ENCODE measurements at places on chromosomes 16 and 17.

DNA sequence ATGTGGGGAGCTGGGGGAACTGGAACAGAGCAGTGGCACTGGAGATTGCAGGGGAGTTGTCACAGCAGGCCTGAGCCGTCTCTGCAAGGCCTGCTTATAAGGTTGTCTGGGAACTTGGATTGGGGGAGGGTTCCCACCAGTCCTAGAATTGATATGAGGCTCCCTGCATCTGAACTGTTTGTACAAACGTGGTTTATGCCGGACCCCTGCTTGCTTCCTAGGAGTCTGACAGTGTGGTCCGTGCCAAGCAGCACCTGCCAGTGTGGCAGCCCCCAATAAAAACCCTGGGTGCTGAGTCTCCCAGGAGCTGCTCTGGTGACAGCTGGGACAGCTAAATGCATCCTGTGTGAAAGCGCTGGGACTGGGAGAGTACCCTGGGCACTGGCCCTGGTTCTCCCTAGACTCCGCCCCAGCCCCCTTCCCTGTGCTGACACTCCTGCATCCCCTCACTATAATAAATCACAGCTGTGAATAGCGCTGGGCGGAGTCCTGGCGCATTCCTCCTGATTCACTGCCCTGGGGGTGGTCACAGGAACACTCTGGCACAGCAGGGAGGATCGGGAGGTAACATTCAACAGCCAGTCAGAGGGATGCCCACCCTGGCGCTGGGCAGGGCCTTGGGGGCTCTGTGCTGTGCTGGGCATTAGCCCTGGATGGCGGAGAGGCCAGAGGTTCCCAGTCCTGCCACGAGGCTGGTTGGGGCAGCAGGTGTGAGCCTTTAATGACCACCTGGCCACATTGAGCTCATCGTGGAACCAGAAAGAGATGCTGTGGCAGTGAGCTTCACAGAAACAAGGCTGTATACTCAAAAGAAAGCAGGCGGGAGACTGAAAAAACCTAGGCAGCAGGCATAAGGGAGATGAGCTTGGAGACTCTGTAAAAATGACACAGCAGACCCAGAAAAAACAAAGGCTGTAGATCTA lies 45.6 kb downstream of the RMI2 start:
- no peak for DNase-seq

DNA sequence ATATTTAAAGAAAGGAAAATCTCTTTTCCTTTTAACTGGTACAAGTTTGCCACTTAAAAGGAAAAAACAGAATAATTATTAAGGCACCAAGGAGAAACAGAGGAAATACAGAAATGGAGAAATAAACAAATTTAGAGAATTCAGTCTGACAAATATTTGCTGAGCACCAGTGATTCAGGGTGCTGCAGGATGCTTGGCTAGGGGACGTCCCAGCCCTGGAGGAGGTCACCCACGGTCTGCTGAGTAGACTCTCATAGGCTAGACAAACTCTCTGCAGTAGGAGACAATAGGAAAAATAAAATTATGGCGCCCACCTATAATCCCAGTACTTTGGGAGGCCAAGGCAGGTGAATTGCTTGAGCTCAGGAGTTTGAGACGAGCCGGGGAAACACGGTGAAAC lies 15.9 kb downstream of the C1QTNF1 start:
- no peak for DNase-seq

GRCh38 chr17:73984941-73985340 lies 218.5 kb upstream of the RPL38 start:
- DNase-seq, result no peak

- no peak for DNase-seq
These were observed 42.8 kb upstream of the ZC3H18 start for GRCh38 chr16:88527186-88527936.

GRCh38 chr17:9238340-9239245 lies 217.3 kb downstream of the NTN1 start:
- no peak for DNase-seq

DNA sequence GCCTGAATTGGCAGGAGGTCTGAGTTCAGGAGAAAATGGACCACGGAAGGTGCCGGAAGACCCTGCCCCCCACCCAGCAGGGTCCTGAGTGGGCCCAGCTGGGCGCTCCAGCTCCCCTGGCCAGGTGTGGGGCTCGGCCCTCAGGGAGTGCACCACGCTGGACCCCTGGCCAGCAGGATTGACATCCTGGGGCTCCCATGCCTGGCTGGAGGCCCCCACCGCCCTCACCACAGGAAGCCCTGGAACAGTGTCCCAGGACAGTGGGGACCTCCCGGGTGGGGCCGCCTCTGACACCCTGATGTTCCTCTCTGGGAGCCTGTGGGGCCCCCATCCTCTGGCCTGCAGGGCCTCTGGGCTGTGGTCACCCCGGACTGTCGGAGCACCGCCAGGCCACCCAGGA lies 28.1 kb upstream of the CACNA1H start:
- DNase-seq, result no peak

DNA sequence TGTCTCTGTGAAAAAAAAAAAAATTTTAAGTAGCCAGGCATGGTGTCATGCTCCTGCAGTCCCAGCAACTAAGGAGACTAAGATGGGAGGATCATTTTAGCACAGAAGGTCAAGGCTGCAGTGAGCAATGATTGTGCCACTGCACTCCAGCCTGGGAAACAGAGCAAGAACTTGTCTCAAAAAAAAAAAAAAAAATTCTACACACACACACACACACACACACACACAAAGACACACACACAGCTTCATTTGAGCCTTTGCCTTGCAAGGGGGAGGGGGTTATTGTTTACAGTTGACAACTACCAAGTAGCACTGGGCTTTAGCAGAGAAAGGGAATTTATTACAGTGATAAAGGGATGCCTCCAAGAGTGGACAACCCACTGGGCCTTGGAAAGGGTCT lies 4.9 kb upstream of the POLR3E start:
- no peak for DNase-seq

DNA sequence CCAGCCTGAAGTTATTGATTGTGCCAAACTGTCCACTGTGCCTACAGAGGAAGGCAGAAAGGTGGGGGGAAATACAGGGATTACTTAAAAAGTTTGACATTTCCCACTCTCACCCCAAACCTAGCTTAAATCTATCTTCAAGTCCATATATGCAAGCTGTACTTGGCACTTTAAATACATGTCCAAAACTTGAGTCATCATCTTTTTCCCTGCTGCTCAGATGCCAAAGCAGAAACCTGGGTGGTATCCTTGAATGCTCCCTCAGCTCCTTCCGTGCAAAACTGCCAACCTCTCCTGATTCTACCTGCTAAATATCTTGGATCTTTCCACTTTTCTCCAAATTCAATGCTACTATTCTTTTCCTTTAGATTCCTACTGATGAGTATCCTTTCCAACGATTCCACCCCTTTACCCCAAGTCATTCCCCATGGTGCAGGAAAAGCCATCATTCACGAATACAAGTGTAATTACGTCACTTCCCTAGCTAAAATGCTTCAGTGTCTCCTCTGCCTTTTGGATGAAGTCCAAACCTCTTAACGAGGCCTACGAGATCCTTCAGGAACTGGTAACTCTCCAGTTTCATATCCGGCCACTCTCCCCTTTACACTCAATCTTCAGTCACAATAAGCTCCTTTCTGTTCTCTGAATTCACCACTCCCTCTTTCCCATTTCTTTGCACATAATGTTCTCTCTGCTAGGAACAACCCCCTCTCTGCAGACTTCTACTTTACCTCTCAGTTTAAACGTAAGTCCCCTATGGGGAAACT lies 9.3 kb downstream of the BECN1 start:
- DNase-seq, result no peak

- DNase-seq, result no peak
These were observed 67.9 kb upstream of the AMZ2 start for GRCh38 chr17:68179926-68180285.

DNA sequence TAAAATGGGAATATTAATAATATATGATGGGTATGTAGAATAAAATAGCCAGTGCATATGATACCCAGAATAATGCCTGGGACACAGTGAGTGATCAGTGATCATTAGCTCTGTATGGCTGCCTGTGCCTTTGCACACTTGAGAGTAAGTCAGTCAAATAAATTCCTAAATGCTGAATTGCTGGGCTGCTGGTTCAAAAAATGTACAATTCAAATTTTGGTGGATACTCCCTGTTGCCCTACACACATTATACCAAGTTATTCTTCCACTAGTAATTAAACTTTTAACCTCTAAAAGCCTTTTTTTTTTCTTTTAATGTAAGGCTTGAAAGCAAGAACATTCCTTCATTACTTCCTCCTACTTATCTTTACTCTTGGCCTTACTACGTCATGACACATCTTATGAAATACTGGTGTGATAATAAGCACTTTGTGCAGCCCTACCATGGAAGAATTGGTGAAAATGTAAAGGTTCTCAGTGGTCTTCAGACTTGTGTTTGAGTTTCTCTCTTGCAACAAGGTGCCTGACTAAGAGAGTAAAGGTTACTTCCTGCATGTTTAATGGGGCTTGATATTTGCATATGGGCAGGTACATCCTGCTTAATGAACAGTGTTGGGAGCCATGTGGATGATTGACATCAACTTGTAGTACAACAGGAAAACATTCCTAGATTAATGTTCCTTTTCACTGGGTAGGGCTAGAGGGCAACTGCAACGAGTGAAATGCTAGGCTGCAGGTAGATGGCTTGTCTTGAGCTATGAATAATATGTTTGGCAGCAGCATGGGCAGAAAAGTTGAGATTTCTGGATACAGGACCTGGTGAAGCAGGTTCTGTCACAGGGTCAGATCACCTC lies 84.3 kb downstream of the PRKCA start:
- no peak for DNase-seq

DNA sequence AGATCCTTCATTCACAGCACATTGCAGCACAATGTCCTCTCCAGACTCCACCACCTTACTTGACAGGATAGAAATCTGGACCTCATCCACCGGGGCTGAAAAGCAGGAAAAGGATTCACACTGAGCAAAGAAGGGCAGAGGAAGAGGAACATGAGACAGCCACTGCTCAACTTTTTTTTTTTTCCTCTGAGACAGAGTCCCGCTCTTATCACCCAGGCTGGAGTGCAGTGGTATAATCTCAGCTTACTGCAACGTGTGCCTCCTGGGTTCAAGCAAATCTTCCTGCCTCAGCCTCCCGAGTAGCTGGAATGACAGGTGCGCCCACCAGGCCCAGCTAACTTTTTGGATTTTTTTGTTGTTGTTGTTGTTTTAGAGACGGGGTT lies 34.4 kb downstream of the PECAM1 start:
- no peak for DNase-seq

GRCh38 chr16:21598701-21599121 lies 666 bp upstream of the METTL9 start:
- DNase-seq, result no peak

GRCh38 chr17:76408037-76408849 lies 23.8 kb downstream of the SPHK1 start:
- peak; percentile 41 for DNase-seq

DNA sequence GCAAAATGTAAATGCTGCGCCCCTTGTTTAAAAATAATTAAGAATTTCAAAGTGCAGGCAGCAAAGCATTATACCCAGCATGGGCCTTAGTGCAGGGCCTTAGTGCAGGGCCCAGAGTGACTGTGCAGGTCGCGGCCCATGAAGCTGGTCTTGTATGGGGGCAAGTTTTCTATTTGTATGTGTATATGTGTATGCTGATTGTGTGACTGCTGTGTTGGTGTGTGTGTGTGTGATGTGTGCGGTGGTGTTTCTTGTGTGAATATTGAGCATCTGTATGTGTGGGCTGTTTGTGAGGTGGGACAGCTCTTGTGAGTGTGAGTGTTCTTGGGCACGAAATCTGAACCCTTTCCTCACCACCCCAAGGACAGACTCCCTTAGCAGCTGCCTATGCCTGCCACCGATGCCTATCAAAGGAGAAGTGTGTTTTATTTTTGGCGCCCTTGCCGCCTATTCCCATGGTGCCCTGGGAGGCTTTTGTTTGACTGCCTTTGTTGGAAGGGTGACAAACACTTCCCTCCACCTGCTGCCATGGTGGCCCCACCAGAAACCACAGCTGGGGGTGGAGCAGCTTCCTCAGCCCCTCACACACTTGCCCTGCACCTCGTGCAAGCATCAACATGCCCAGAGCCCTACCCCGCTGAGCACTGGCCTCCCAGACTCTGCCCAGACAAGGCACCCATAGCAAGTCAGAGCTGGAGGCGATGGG lies 18.0 kb downstream of the CCR7 start:
- peak; percentile 94 for DNase-seq

DNA sequence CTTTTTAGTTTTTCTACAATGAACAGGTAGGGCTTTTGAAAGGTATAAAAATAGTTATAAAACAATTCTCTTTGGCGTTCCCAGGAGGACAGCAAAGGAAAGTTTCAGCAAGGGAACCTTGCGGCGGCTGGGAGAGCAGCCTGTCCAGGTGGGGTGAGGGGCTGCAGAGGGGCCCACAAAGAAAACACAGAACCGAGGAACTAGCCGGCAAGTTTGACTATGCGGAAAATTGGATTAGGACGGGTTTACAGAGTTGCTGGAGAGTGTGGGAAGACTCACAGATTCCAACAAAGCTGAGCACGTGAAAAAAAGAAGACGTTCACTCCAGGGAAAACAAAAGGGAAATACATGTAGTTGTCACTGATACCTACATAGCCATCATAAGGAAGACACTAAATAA lies 40.2 kb upstream of the METTL16 start:
- no peak for DNase-seq

DNA sequence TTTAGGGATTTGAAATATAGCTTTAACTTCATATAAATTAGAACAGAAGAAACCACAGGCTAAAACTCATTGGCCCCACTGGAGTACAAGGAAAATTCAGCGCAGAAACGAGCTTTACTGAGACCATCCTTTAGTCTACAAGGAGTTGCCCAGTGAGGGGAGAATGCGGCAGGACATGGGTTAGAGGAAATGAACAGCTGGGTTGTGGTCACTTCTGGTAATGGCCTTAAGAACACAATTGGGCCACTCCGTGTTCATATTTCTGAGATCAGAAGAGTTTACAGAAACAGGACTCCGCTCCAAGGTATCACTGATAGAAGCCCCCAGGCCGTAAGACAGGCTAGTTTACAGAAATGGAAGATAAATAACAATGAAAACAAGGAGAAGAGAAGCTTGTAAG lies 188.3 kb downstream of the ZFHX3 start:
- no peak for DNase-seq

DNA sequence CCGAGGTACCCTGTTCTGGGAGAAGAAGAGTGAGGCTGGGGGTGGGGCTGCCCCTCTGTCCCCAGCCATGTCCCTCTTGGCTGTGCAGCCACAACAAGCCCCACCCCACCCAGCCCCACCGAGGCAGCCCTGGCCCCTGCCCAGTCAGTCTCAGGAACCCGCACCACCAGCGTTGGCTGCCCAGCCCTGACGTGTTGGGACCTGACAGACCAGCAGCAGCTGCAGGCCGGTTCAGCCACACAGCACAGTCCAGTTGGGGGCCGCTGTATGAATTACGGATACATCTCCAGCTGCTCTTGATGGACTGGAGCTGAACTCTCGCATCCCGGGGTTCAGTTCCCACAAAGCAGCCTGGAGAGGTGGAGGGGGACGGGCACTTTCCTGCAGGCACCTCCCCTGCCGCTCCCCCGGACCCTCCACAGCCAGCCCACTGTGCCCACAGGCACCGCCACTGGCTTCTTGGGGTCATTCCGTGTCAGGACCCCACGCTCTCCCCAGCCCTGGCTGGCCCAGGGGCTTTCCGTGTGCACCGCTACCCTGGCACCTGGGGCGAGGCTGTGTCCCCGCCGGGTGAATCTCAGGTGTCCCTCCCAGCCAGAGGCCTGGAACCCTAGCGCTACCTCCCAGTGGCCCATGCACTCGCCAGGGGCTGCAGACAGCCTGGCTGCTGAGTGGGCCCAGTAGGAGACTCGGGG lies 7.1 kb downstream of the CDH15 start:
- no peak for DNase-seq

Data from NCI-H187 (cell line).